Activated T-cell treated with anti-CD3 and anti-CD28 coated beads for 48 hours (primary cell): ENCODE measurements at places on chromosomes 4 and X.

DNA sequence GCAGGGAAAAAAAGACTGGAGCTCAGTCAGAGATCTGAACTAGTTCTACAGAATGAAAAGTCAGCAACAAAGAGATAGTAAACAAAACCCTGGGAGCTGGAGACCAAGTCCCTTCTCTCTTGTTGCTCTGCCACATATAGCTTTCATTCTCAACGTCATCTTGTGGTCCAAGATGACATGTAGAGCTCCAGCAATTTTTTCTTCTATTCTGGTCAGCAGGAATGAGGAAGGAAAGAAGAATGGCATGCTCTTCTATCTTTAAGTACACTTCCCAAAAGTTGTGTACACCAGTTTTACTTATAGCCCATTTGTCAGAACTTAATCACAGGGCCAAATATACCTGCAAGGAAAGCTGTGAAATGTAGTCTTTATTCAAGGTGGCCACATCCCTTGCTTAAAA is 45.6 kb downstream of the RAP2C start:
- DNase-seq, result no peak

- no peak for DNase-seq
Observed at GRCh38 chr4:24887881-24888430, 24.9 kb downstream of the CCDC149 start.

GRCh38 chr4:110344165-110344564 is 131.8 kb upstream of the ENPEP start:
- no peak for DNase-seq

- no peak for DNase-seq
Observed at GRCh38 chr4:147778942-147779341, 47.1 kb downstream of the ARHGAP10 start.

DNA sequence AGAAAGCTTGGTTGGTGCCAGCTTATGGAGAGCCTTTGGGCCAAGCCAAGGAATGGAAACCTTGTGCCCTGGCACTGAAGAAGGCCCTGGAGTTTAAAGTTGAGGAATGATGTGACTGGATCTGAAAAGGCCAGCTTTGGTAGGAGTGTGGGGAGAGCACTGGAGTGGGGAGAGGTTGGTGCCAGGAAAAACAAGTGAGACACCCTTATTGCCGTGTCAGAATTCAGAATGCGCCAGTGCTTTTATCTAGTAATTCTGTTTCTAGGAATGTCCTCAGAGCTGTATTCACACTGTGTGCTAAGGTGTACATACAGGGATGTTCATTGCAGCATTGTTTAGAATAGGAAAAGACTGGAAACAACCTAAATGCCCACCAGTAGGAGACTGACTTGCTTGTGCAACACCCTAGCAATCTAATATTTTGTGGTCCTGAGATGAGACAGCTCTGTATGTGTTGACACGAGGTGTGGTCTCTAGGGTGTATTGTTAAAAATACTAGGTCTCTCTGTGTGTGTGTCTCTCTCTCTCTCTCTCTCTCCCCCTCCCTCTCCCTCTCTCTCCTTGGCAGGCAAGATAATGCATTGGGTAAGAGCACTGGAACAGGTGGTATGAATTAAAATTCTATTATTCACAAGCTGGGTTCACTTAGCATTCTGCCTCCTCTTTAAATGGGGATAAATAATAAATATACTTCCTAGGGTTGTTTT is 107.8 kb downstream of the GATB start:
- no peak for DNase-seq

- DNase-seq, result no peak
Observed at GRCh38 chr4:7557456-7557855, 122.7 kb upstream of the PSAPL1 start.

DNA sequence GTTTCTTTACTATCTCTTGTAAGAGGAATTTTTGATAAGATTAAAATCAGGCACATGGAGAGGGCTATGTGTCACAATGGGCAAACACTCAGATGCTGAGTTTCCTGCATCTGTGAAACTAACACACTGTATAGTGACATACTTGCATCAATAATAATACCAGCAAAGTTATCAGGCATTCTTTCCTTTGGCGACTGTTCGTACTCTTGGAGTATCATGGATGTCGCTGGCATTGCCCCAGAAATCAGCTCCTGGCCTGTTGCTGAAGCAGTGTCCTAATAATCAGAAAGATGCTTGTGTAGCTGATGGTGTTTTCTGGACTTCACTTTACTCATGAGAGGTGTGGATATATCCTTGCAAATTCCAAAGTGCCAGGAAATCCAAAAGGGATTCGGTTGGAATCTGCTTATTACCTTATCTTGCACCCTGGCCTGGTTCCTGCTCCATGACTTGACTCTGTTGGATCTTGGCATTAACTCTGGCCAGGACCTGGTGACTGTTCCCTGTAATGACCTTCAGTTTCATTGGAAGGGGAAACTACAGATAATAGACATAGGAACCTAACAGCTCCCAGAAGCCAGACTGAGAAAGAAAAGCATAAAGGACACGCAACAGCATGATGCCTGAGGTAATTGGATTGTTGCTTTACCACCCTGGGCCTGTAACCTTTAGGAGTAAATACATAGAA is 762.5 kb upstream of the GRIA3 start:
- DNase-seq, result no peak

DNA sequence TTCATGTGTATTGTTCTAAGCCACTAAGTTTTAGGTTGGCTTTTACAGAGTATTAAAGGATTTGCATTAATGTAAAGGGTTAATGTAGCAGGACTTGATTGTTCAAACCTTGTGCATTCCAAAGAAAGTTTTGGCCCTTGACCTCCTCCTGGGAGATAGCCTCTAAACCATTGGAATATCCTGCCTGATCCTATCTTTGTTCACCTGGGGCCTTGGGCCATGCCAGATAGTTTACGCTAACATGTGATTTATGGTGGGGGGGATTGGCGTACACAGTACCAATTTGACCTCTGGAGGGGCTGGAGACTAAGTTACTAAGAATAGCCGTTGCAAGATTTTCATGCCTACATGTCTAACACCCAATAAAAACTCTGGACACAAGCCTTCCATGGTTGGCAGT is 1002.7 kb upstream of the PABPC4L start:
- DNase-seq, result no peak

DNA sequence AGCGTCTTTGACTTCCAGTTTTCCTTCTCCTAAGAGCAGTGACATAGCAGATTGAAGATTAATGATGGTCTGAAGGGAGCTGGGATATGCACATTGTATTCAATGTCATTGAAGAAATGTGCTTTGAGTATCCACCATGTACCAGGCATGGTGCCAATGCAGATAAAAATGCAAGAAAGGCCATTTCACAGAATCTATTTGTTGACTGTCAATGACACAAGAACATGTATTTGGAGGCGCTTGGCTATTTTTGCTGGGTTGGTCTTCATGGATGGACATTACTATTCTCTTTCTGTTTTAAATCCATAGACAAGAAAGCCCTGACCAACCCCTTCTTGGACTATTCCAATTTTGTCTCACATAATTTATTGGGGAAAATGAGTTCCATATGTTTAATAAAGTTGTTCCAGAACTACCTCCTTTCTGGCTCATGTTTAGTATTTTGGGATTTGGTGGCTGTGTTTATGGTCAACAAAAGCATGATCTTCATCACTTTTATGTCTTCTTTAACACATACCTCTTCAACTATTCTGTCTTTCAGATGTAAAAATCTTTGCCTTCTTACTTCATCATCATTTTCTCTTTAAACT is 174.5 kb downstream of the CPE start:
- DNase-seq, result no peak
